Frontal cortex (tissue), 4 donors: ENCODE measurements at places on chromosomes 1 and 21. TPM values are rescaled to one million over a fixed set of nuclear protein-coding genes. Genes with fewer than 3 reads are reported as not detected.

DNA sequence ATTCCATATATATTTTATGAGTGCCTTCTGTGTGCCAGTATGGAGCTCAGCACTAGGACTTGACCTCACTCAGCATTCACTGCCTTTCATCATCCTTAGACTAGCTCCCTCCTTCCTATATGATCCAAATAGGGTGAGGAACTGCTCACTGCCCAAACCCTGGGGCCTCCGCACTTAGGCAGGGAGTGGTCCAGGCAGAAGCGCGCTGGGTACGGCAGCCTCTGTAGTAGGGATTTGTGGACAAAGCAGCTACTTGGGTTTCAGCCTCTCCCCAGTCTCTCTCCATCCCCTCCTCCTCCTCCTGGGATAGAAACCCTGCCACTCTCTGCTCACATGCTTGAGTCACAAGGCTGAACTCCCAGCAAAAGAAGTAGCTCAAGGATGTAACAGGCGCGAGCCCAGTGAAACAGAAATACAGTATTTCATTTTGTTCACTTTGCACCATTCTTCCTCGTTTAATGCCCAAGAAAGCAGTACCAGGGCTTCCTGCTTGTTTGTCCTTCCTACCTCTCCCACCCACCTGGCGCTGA lies 32.9 kb downstream of the PLEKHA6 start:
- DNase-seq = no peak

GRCh38 chr1:104733866-104734265 lies 984.2 kb downstream of the AMY1C start:
- no peak for DNase-seq

Gene CRYAA
- not detected for total RNA-seq

GRCh38 chr1:215612391-215612790 lies 45.3 kb downstream of the KCTD3 start:
- DNase-seq = no peak

DNA sequence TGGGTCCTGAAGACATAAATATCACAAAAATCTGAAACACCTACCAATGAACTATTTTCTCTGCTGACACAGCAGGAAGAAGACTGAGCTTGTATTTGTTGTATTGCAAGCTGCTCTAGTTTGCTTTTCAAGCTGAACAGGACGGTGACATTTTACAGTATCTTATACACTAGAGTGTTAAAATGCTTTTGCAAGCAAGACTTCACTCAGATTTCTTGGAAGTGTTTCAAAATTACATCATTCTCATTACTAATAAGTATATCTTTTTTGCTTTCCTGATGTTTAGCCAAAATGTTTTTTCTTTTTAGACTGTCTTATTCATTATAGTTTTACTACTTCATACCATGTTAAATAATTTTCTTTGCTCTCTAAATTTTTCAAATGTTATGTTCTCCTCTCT lies 427.1 kb upstream of the CXADR start:
- no peak for DNase-seq

DNA sequence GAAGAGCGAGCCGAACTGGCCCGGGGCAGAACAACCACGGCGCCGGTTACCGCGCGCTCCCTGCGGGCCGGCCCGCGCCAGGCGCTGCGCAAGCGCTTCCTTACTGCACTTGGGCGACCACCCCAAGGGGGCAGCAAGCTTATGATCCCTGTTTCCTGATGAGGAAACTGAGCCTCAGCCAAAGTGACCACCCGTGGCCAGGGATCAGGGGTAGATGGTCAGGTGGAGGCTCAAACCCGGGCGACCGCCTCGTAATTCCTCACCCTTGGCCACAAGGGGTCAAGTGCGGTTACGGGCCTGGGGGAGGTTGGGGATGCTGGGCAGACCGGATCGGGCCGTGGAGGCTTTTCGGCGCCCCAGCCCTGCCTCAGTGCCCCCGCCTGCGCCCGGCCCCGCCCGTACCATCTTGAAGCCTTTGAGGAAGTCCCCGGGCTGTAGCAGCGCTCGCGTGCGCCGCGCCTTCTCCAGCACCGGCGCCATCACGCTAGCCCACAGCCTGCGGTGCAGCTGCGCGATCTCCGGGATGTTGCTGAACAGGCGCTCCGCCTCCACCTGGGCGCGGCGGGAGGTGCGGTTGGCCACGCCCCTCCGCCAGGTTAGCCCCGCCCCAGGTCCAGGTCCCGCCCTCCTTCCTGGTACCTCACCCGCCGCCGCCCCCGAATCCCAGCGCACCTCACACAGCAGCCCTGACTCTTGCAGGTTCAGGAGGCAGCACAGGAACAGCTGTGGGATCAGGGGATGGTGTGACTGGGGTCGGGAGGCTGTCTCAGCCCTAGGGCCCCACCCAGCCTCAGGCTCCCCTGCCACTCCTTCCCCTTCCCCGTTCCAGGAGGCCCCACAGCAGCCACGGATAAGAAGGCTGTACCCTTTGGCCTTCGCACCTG lies 5.4 kb upstream of the TNFRSF25 start:
- no peak for DNase-seq

DNA sequence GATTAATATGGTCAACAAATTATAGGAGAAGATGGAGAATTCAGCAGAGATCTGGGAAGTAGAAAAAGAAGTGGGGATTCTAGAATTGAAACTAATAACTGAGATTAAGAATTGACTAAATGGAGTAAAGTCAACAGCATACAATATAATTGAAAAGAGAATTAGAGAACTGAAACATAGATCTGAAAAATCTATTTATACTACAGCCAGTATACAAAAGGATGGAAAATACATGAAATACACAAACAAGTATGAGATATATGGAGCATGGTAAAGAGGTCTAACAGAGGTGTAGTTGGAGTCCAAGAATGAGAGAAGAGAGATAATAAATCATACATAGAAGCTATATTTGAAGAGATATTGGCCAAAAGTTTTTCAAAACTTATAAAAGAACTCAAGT lies 235.2 kb downstream of the FGGY start:
- DNase-seq = no peak

- DNase-seq = peak; percentile 63
Measured at GRCh38 chr1:167555971-167556714, 2.6 kb upstream of the CREG1 start.

Gene OR10Z1
- not detected for total RNA-seq

Gene FAM72C
- total RNA-seq = 1.2 TPM

DNA sequence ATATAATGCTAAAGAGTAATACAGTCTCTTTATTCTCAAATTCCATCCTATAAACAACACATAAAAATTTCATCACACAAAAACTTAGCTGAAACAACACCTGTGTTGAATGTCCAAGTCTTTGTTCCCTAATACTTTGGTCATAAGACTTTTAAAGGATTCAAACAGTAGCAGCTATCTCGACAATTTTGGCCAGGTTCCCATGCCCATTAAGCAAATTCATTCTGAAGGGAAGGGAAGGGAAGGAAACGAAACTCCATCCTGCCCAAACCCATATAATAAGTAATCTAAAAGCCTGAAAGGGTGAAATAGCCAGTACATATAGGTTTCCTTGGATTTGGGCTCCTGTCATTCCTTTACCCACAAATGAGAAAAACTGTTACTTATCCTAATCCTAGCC lies 7.5 kb downstream of the IVNS1ABP start:
- DNase-seq = no peak

Gene GREM2
- total RNA-seq = 14.7 TPM

Gene LCE1F
- not detected for total RNA-seq

Gene CD52
- total RNA-seq = not detected

DNA sequence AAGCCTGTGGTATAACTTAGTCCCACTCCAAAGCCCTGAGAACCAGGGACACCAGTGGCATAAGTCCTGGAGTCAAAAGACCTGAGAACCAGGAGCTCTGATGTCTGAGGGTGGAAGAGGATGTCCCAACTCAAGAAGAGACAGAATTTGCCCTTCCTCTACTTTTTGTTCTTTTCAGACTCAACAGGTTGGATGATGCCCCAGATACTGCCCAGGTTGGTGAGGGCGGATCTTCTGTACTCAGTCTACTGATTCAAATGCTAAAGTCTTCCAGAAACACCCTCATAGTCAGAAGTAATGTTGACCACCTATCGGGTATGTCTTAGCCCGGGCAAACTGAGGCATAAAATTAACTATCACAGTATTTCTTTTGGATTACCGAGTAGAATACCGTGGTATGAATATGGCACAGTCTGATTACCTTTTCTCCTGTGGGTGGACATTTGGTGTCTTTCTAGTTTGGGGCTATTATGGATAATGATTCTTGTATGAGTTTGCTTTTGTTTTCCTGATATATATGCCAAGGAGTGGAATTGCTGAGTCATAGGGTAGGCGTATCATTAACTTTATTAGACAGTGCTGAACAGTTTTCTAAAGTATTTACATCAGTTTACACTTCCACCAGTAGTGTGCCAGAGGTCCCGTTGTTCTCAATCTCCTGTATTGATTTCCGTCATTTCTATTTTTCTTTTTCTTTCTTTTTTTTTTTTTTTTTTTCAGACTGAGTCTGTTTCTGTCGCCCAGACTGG lies 3.2 kb upstream of the CHAF1B start:
- DNase-seq = no peak

Gene TNFRSF18
- total RNA-seq = not detected

DNA sequence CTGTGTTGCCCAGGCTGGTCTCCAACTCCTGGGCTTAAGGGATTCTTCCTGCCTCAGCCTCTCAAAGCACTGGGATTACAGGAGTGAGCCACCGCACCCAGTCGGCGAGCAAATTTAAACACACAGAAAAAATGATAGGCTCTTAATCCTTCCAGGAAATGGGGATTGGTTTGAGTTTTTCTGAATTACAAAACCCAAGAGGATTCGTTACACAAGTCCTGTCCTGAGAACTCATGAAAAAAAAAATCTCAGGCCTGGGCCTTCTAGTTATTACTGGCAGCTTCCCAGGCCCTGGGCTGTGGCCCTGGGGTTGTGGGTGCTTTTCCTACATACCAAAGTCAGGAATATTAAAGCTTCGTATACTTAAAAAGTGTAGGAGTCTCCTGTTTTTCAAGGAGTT lies 6.3 kb upstream of the IFNGR2 start:
- DNase-seq = no peak

- no peak for DNase-seq
Measured at GRCh38 chr1:114648503-114648902, 21.3 kb downstream of the DENND2C start.

DNA sequence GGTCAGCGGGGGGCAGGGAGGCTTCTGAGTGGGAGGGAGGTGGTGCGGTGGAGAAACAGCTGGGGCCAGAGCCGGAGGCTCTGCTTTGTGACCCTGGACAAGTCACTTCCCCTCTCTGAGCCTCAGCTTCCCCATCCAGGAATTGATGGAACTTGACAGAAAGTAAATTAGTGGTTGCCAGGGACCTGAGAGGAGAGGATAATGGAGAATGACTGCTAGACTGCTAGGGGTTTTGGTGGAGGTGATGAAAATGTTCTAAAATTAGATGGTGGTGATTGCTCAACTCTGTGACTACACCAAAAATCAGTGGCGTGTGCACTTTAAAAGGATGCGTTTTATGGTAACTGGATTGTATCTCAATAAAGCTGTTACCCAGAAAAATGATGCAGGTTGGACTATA lies 100.9 kb downstream of the ARHGEF10L start:
- DNase-seq = no peak

Gene ANKRD45
- total RNA-seq = 14.7 TPM

Gene RNU1-2
- total RNA-seq = under 0.01 TPM

Gene FCRL2
- total RNA-seq = not detected

GRCh38 chr1:171984850-171985485 lies 143.7 kb downstream of the DNM3 start:
- peak; percentile 9 for DNase-seq

DNA sequence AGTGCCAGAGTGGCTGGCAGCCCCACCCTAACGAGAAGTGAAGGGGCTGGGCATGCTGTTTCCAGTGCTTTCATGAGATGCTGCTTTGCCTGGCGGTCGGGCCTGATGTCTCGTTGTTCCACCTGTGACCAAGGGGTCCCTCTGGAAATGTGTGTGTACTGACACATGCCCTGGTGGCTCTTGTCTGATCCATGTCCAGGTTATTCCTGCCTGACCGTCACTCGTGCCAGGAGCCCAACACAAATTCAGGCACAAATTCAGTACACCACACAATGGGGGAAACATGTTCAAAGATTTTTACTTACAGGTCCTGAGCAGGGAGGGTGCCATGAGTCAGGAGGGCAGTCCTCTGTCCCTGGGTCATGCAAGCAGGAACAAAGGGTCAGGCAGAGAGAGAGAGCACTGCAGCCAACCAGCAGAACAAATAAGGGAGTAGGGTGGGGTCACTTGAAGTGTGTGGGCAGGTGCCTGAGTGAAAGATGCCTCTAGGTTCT lies 76.3 kb downstream of the ADARB1 start:
- no peak for DNase-seq

DNA sequence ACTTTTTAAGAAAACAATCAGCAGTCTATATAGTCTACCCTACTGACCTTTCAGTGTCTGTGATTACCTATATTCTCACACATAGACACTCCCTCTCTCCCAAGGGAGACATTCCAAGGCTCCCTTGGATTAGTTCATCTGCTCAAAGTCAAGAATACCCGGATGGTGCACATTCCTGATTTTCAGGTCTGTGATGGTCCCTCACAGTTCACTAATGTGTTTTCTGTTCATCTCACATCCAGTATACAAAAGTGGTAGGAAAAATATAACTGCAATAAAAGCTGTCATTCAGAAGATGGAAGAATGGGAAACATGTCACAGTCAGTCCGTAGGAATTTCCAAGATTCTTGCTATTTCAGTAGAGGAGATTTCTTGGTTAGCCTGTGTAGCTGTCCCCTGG lies 224.1 kb upstream of the CACYBP start:
- DNase-seq = no peak
